ENCODE measurements at places on chromosomes 1 and 21.

- no peak for DNase-seq
These were observed 2.6 kb downstream of the FAAH start for GRCh38 chr1:46396441-46397398.

DNA sequence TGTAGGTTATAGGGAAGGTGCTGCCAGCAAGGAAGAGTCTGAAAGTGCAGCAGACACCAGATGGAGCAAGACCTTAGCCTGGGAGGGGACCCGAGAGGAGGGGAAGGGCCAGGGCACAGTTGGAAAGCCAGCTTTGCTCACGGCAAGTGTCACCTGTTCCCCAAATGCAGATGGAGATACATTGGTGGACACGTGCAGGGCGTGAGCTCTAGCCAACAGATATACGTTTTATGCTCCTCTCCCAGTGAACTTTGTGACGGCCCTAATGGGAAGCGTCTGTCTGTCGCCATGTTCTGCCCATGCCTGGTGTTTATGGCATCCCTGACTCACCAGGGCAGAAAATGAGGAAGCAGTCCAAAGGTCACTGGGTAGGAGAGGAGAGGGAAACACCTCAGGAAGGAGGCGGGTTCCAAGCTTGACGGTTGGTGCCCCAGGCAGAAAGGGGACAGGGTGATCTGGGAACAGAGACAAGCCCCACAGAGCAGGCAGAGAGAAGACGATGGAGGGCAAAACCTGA lies 7.6 kb downstream of the GPA33 start:
- no peak for DNase-seq

DNA sequence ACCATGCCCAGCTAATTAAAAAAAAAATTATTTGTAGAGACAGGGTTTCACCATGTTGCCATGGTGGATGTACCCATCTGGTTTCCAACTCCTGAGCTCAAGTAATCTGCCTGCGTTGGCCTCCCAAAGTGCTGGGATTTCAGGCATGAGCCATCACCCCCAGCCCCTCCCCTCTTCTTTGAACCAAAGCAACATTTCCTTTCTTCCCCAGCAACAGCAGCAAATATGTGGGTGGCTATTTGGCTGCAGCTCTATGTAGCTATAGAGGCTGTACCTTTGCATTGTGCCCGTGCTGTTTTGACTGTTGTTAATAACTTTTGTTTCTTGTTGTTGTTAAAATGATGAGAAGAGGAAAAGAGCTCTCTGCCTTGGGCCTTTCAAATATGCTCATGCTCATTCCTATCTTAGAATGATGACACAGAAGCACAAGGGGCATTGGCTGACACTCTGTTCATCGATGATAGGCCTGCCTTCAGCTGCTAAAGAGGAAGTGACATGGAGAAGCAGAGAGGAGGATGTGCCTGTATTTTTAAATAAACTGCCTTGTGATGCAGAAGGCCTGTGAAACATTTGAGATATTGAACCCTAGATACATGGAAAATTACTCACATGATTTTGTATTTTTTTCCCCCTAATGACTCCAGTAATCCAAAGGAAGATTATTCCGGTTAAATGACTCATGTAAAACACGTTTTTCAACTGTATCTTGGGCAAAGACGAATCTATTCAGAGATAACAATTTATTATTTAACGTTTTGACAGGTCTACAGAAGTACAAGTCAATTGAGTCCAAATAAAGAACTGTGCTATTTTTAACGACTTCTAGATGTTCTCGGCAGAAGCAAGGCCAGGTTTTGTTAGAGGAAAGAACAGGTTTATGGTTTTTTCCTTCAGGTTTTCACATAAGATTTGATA lies 20.5 kb upstream of the XPR1 start:
- DNase-seq = no peak

- no peak for DNase-seq
These were observed 183.3 kb downstream of the ST6GALNAC3 start for GRCh38 chr1:76257823-76258222.

DNA sequence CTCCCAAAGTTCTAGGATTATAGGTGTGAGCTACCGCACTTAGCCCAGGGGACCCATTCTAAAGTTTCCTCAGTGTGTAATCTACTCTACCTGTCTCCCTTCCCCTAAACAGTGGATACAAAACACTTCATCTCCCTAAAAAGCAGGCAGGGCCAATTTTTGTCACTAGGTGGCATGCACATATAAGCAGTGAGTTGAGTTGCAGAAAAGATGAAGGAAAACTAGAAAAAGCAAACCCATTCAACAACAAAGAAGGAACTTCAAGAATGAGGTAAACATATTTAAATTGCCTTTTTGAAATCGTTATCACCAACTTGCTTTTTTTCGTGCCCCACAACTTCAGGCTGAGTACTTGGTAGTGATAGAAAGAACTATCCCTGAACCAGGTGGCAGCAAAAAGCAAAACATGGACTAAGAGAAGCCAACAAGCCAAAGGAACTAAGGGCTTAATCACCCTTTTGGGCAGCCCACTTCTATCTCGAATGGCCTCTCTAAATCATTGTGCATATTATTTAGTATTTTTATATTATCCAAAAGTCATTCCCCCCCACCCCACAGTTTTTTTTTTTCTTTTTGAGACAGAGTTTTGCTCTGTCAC lies 19.7 kb upstream of the ALDH9A1 start:
- DNase-seq = peak; percentile 27

GRCh38 chr1:87781554-87781953 lies 452.9 kb downstream of the LMO4 start:
- DNase-seq = no peak

DNA sequence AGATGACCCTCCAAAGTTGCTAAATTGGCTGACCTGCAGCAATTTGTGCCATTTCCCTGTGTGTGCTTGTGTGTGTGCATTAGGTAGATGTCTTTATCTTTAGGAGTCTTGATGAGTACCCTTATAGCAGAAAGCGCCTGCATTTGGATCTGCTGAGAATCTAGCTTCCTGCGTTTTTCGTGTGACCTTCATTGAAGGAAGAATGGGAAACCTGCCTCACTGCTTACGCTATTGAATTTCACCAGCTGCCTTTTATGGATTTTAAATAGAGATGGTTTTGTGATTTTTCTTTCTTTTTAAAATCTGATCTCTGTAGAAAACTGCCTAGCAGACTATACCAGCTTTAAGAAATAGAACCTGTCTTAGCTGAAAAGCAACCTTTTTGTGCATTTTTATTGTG lies 124.5 kb downstream of the CACHD1 start:
- DNase-seq = no peak

DNA sequence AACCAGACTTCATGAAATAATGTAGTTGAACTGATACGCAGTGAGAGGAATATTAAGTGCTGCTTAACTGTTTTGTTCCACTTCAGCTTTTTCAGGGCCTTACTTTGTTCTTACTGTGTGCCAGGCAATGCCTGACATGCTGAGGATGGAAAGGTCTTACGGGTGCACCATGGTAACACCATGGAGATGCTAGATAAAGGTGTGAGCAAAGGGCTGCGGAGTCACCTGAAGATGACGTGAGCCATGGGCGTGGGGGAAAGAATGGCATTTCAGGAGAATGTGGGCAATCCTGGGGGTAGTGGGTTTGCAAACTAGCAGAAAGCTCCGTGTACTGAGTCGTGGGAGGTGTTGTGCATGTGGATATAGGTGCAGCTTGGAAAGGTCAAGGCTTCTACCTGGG lies 27.3 kb downstream of the MAN1C1 start:
- peak; percentile 20 for DNase-seq

GRCh38 chr21:31342348-31342747 lies 1.7 kb downstream of the TIAM1 start:
- no peak for DNase-seq

DNA sequence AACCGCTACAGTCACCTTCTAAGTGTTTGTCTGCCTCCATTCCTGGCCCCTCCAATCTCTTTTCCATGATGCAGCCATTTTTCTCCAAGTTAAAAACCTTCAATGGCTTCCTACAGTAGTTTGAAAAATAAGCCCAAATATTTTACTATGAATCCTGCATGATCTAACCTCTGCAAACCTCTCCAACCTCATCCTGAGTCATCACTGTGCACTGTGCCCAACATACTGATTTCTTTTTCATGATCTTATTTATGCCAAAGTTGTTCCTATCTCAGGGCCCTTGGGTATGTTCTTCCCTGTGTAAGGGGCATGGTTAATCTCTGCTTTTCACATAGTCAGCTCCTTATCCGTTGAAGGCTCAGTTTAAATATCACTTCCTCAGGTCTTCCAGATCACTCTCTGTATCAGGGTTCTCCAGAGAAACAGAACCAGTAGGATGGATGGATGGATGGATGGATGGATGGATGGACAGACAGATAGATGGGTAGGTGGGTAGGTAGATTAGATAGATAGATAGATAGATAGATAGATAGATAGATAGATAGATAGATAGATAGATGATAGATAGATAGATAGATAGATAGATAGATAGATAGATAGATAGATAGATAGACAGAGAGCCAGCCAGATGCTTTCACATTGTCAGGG lies 18.1 kb upstream of the PTPN14 start:
- no peak for DNase-seq

DNA sequence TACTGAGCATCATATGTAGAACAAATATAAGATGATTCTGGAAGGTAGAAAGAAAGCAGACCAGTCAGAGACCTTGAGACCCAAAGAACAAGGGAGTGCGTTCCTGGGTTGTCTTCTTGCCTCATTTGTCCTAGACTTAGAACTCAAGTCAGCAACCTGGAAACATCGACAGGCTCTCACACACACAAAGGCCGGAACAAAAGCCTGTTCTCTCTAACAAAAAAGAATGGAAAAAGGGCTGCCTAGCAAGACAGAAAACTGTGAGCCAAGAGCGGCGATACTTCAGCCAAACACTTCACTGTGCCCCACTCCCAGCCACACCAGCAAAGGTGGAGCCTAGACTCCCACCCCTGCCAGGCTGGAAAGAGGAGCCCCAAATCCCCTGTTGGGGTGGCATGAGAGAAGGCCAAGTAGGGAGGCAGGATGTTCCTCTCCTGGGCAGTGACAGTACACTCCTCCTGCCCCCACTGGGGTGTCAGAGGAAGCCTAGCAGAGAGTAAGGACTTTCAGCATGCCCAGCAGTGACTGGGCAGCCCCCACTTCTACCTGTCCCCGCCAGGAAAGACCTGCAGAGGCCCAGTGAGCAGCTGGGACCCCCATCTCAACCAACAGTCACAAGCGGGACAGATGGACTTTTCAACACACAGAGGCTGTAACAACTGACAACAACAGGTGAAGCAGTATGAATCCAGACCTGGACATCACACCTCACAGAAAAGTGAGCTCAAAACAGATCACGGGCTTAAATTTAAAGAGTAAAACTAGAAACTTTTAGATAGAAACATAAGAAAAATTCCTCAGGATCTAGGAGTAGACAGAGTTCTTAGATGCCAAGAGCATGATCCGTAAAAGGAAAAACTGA lies 33.0 kb downstream of the MRAP start:
- no peak for DNase-seq

GRCh38 chr1:160256396-160257046 lies 5.8 kb downstream of the DCAF8 start:
- DNase-seq = no peak

- DNase-seq = no peak
These were observed 366.8 kb upstream of the DPYD start for GRCh38 chr1:98287626-98288025.

- no peak for DNase-seq
These were observed 30.0 kb upstream of the SLC19A1 start for GRCh38 chr21:45572231-45572630.

DNA sequence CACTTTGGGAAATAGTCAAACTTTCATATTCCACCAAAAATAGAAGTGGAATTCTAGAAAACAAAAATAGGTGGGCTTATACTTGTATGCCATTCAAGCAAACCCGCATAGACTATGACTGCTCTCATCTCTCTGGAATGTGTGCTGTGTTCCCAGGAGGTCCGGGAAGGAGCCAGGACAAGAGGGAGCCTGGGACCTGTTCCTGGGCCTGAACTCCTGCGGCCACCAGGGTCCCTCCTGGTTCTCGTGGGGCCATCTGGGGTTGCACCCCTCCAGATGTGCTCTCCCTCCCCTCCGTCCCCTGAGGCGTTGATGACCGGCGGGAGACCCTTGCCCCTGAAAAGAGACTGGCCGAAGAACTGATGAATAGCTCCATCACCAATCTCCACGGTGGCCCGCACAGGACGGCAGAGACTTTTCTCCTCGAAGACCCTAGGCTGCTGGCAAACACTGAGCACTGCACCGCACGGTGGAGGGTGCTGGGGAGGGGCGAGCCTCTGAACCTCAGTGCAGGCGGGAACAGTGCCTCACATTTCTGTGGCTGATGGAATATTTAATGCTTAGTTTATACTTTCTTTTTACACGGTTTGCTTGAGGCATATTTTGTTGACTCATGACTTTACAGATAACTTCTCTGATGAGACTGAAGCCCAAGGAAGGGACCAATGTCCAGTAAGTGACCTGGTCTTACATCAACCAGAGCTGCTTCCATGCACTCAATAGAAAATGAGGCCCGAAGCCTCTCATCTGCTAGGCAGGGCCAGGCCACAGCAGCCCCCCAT lies 9.6 kb upstream of the ADARB1 start:
- no peak for DNase-seq

GRCh38 chr1:46070164-46070814 lies 62.1 kb downstream of the PIK3R3 start:
- DNase-seq = no peak

DNA sequence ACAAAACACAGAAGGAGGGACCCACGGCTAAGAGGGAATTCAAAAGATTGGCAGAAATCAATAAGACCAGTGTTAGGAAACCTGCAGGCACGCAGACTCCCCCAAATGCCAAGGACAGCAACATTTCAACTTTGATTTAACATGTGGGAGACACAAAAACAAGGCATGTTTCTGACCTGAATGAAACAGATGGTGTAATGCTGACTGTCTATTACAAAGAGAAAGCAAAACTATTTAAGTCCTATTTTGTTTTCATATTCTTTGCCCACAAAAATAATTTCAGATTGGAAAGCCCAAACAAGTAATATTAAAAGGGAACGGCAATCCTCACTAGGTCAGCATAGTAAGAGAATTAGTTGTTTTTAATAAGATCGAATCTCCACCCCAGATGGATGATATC lies 107.9 kb downstream of the S1PR1 start:
- no peak for DNase-seq

GRCh38 chr1:106043971-106044370 lies 1012.5 kb upstream of the PRMT6 start:
- no peak for DNase-seq

- no peak for DNase-seq
These were observed 76.3 kb downstream of the TOMM20 start for GRCh38 chr1:235052067-235053008.

- peak; percentile 25 for DNase-seq
These were observed 54.9 kb upstream of the B3GALT2 start for GRCh38 chr1:193241132-193241827.

DNA sequence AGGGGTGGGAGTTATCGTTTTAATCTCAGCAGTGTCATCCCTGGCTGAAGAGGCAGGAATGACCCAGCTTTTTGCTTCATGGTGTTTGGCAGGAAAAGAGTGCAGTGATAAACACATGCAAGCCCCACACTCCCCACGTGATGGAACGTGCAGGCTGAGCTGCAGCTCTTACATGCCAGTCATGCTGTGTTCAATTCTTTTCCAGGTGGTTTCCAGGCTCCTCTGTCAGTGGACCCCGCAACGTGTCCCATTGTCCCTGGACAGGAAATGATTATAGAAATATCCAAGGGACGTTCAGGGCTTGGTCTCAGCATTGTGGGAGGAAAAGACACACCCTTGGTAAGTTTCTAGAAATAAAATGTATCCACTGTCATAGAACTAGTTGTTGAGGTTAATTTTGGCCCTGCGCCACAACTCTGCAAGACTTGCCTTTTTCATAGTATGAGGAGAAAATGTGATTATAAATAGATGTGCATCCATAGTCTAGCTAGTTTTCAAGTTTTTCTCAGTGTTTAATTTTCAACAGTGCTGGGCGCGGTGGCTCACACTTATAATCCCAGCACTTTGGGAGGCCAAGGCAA lies 110.2 kb upstream of the L1TD1 start:
- no peak for DNase-seq

All from activated T-cell treated with anti-CD3 and anti-CD28 coated beads, Interleukin-2, amount 50 U/mL, for 48 hours (primary cell).